Kasumi-1 (cell line): ENCODE measurements at places on chromosomes 11 and 22.

GRCh38 chr11:7528514-7529049 is 14.8 kb downstream of the PPFIBP2 start:
- no peak for DNase-seq

DNA sequence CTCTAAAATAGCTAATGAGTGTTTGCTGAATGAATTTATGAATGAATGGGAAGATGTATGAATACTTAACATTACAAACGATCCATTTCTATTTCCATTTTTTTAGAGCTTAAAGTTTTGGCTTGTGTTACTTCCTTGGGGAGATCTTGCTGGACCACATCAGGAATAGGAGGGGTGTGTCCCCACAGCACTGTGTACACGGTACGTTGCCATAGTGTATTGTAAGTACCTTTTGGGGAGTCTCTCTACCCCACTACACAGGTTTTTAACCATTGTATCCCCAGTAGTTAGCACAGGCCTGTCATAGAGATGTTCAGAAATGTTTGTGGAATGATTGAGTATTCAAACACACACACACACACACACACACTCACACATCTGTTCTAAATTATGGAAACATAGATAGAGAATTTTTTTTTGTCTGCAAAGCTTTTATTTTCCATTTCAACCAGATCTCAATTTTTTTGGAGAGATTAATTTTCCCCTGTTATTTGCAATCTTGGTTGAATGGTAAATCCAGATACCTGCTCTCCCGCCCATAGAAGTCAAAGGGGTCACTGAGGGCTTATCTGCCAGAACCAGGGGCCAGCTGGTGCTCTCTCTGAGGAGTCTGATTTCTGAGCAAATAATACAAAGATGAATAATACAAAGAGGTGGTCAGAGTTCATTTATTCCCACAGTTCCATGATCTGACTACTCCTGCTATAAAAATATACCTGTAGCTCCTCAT is 471.0 kb downstream of the INSC start:
- no peak for DNase-seq

GRCh38 chr22:28884747-28885350 is 1.5 kb downstream of the ZNRF3 start:
- DNase-seq, result no peak

DNA sequence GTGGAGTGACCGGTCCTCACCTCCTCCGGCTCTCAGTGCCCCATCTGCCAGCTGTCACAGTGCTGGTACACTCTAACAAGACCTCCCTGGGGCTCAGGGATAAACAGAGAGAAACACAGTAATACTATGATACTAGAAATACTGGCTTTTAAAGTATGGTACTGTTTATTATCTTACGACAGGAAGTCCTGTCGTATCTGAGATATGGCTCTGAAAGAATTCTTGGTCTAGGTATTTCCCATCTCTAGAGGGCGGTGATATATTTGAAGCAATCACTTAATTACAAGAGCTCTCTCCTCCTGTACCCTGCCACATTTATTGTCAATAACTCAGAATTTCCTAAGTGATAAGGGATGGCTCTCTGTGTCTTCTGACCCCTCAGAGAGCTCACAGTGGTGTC is 119.1 kb downstream of the RRM1 start:
- DNase-seq, result no peak

GRCh38 chr11:34075178-34075820 is 23.8 kb downstream of the CAPRIN1 start:
- no peak for DNase-seq

DNA sequence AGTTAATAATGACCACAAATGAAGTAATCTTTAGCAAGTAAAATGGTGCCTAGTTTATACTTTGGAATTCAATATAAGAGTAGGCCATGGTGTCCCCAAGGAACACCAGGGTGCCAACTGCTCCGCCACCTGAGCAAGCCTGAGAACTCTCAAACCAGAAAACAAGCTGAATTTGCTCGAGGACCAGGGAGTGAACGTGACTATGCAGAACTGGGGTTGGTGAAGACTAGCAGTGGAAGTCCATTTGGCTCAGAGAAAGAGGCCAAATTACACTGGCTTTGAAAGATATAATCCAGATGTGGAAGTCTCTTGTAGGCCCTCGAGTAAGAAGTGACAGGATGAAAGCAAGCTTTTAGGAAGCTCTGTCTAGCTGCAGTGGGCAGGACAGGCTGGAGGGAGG is 8.7 kb upstream of the SMIM35 start:
- no peak for DNase-seq

DNA sequence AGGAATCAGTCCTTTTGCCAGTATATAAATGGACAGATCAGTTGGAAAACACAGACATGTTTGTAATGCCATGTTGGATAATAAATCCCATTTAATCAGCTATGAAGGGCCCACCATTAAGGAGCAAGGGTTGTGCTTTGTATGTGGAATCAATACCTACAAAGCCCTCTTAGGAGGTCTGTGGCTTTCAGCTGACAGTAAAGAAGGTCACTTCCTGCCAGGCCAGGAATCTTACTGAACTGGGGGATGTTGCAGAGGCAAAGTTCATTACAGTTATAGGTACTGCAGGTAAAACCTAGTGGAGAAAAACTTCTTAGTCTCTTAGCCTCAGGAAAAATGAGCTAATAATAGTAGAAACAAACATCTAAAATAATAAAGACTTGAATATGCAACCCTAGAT is 129.5 kb downstream of the FAM76B start:
- DNase-seq, result no peak

DNA sequence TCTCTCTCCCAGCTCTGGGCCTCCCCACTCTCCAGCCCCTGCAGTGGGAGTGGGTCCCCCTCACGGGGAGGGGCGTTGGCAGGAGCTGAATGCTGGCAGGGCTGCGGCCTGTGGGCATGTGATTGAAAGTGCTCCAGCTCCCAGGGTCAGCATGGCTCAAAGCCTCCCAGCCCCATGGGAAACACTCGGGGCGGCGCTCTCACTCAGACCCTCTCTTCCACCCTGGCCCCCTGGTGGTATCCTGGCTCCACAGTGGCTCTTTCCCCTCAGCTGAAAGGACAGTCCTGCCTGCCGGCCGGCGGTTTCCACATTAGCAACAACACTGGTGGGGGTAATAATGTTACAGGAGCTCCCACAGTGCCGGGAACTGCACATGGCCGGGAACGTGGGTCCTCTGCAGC is 35.5 kb downstream of the POLR3H start:
- DNase-seq, result no peak

DNA sequence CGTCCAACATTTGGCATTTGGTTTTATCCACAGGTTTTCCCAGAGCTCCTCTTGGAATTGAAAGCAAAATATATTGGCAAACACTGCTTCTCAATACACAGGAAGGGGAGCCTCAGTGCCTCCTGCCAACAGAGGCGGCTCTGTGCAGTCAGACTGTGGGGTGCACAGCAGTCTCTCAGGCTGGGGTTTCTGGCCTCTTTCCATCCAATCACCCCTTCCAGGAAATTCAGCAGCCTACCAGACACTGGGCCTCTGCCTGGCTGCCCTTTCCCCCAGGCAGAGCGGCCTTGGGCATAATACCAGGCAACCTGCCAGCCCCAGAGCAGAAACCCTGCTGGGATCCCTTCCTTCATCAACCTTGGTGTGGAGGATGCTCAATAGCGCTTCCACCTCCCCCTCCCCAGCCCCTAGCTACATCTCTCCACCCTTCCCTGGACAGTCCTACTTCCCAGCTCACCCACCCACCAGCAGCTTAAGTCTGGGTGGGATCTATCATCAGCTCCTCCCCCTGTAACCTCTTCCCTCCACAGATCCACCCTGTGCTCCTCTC is 17.8 kb upstream of the RAPSN start:
- DNase-seq, result no peak

GRCh38 chr11:61128947-61129638 is 26.8 kb downstream of the CD5 start:
- no peak for DNase-seq

DNA sequence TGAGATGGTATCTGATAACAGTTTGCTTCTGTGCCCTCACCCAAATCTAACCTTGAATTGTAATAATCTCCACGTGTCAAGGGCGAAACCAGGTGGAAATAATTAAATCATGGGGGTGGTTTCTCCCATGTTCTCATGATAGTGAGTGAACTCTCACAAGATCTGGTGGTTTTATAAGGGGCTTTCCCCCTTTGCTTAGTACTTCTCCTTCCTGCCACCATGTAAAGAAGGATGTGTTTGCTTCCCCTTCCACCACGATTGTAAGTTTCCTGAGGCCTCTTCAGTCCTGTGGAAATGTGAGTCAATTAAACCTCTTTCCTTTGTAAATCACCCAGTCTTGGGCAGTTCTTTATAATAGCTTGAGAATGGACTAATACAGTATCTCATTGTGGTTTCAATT is 8.5 kb upstream of the OVCH2 start:
- DNase-seq, result no peak

- DNase-seq, result no peak
Measured at GRCh38 chr11:61712314-61712713, 32.1 kb downstream of the DAGLA start.

DNA sequence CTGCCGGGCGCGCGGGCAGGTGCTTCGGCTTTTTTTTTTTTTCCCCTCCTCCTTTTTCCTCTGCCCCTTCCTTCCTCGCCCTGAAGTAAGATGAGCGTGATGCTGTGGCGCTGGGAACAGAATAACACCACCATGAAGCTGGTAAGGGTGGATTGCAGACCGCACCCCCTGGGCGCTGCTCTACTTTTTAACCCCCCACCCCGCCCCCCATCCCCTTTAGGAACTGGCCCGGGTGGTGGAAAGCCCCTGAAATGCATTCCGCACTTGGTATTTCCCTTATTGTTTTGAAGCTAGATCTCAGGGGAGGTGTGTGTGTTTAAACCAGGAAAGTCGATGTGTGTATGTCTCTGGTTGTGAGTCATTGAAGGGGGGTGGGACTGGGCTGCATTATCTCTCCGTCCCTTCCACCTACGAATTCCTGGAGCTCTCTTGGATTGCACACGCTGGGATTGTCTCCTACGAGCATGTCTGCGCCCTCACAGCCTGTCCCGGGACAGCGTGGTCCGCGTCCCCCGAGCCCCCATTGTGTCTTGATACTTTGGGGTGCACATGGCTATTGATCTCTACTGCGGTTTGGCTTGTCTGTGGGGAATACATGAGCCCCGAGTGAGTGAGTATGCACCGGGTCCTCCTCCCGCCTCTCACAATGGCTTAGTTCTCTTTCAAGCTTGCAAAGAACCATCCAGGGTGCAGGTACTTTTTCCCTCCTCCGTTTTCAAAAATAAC is 64.9 kb downstream of the NAV2 start:
- no peak for DNase-seq

- DNase-seq, result no peak
Measured at GRCh38 chr11:63557570-63557969, 5.6 kb downstream of the PLAAT2 start.

- DNase-seq, result no peak
Measured at GRCh38 chr11:85805387-85805786, 5.6 kb downstream of the SYTL2 start.

DNA sequence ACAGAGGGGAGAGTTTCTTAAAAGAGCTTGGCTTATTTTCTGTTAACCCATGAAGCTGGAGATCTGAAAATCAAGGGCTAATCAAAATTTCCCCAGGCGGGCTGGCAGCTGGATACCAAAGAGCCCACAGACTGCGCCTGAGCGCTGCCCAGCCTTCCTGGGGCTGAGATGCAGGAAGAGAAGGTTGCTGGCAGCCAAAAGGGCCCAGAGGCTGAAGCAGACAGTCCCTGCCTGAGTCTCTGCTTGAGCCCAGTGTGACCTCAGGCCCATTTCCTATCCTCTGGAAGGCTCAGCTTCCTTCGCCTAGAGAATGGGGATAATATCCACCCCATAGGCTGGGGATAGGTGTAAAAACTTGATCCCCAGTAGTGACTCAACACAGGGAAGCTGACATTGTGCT is 49.1 kb downstream of the ARRB1 start:
- DNase-seq, result no peak

GRCh38 chr22:49451070-49451840 is 376.4 kb downstream of the BRD1 start:
- DNase-seq, result no peak

DNA sequence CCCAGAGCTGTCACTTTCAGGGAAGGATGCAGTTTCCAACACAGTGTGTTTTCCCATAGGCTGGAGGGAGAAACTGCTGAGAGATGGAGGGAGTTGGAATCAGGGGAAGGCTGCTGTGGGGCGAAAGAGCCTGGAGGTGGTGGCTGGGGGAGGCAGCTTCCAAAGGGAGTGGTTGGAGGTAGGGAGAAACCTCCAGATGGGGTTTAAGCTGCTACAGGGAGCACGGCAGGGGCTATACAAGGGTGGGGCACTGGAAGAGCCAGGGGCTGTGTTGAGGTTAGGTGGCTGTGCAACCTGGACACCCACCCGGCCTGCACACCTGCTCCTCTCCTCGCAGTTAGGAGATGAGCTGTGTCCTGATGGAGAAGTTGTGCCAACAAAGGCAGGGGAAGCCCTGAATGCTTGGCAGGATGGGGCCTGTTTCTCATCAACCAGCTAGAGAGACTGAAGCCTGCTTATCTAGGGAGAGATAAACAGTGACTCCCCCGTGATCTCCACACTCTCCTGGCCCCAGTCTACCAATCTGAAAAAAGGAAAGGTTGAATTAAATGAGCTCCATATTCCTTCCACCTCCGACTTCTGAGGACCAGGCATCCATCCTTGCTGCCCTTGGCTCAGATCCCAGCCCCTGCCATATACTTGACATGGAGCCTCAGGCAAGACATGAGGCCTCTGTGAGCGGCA is 3.6 kb upstream of the SLCO2B1 start:
- no peak for DNase-seq

GRCh38 chr22:21959274-21960074 is 6.8 kb upstream of the PPM1F start:
- DNase-seq, result no peak

DNA sequence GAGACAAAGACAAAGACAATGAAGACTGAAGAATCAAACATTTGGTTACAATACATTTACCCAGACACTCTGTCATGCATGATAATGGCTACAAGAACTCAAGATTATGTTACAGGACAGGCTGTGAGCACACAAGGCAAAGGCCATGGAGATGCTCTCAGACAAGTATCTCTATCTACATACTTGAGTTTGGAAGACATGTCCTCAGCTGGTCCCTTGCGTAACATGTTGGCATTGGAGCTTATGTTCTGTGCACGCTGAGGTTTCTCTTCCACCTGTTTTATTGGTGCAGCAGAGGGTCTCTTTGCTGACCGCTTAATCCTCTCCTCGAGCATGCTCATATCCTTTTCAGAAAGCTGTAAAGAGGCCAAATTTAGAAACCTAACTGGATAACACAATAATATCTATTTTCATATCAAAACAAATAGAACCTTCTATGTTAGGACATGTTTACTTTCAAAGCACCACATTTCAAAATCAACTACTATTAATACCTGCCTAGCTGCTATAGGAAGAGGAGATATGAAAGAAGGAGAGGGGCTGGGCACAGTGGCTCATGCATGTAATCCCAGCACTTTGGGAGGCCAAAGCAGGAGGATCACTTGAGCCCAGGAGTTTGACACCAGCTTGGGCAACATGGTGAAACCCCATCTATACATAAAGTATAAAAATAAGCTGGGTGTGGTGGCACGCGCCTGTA is 41.6 kb downstream of the F2 start:
- no peak for DNase-seq

- no peak for DNase-seq
Measured at GRCh38 chr11:8178297-8178696, 9.5 kb upstream of the RIC3 start.
